ENCODE measurements at places on chromosomes 2 and 18.

GRCh38 chr2:206349375-206349774 lies 74.9 kb downstream of the ZDBF2 start:
- DNase-seq = no peak

DNA sequence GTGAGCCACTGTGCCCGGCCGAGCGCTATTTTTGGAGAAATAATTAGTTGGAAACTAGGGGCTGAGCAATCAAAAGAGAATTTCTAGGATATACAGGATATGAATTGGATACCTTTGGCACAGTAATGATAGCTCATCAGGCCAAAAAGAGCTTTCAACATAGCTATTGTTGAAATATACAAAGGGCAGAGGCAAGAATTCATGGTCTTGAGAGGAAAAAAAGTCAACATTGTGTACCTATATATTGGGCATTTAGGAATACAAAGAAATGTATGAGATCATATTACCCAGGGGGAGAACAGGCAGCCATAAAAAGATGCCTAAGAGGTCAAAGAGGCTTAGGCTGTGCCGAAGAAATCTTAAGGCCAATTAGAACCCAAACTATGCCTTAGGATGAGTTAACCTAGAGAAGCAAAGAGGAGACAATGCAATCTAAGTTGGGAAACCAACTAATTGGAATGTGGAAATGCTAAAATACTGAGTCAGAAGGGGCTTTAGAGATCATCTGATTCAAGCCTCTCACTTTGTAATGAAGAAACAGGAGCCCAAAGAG lies 99.0 kb downstream of the RBBP8 start:
- no peak for DNase-seq

DNA sequence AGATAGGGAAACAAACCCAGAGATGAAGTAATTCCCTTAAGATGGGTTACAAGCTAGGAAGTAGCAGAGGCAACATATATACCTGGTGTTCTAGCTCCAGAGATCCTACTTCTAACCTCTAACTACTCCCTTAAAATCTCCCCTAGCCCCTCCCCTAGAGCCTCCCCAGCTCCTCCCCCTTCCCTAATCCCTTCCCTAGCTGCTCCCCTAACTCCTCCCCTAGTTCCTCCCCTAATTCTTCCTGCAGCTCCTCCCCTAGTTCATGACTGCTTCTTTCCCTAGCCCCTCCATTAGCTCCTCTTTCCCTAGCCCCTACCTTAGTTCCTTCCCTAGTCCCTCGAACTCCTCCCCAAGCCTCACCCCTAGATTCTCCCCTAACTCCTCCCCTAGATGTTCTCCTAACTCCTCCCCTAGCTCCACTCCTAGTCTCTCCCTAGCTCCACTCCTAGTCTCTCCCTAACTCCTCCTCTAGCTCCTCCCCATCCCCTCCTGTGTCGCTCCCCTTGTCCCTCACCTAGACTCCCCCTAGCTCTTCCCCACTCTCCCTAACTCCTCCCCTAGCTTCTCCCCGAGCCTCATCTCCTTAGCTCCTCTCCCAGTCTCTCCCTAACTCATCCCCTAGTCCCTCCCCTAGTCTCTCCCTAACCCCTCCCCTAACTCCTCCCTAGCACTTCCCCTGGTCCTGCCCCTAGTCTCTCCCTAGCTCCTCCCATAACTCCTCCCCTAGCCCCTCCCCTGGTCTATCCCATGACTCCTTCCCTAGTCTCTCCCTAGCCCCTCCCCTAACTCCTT lies 108.9 kb downstream of the CD226 start:
- DNase-seq = peak; percentile 16

DNA sequence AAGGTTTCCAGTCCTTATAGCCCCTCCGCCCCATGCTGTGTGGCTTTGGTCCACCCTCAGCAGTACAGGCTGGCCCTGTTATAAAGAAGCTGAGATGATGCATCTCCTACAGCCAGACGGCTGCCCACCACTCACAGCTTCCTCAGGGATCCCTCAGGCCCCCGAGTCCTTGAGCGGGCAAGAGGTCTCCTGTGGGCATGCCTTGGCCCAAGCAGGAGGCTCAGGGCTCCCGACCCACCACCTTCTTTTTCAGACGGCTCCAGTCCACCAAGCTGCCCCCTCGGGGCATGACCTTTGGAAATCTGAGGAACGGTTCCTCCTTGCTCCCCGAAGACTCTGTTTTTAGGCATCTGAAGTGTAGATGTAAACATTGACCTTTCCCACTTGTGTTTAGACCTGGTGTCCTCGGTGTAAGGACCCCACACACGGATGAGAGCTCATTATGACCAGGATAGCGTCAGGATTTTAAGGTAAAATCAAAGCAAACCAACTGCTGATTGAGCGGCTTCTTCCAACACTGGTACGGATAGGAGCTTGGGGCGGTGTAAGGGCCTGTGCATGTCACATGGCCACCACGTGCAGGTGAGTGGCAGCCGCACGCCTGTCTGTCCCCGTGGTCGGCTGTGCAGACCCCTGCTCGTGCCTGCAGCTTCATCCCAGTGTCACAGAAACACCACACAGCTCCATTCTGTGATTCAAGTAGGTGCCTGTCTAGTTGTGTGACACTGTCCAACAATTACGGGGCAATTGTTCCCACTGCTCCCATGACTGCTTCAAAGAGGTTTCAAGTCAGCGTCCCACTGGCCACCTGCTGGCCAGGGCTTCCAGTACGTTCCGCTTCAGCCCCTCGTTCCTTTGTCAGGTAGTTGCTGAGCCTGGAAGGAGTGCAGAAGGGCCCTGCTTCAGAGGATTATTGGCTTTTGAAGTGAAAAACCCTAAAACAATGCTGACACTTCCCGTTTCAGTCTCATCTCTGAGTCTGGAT lies 74.7 kb downstream of the NDUFA10 start:
- DNase-seq = no peak

DNA sequence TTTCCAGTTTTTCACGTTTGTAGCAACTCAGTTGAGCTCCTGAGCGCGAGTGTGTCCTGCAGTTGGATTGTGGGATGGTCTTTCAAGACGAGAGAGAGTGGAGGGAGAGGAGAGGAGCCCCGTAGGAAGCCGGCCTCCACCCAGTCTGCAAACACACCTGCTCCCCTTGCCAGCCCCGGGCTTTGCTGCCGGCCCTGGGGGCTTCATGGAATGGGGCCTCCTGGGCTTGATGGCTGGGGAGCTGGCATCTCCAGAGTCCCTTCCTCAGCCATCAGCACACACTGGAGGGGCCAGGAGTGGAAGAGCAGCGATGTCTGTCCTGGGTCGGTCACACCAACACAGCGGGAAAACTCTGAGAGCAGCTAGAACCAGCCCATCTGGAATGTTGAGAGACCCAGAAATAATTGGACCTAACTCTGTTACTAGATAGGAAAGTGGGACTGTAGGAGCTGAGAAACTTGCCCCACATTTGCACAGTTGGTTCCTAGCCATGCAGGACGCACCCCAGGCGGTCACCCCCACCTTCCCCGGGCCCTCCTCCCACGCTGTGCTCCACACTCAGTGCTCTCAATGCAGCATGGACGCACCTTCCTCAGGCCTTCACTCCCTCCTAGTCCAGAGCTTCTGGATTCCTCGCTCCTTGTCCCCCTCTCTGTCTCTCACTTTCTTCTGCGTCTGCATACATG lies 69.6 kb downstream of the PTGR3 start:
- no peak for DNase-seq

DNA sequence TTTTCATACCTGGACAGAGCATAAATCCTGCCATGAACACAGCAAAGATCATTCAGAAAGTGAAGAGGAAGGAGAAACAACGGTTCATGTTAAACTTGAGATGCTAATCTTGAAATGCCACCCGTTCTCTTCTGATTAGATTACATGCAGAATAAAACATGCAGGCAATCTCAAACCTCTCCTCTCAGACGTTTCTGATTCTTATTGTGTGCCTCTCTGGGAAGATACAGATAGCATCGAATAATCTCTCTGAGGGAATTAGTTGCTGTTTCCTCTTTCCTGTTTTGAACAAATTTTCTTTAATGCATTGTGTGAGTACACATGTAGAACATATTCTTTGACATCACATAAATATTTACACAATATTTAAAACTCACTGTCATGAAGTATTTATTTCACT lies 313.4 kb downstream of the PRKCE start:
- DNase-seq = no peak

- no peak for DNase-seq
Observed at GRCh38 chr2:158214431-158214830, 112.8 kb downstream of the UPP2 start.

All from stimulated activated CD4-positive, alpha-beta T cell treated with anti-CD3 and anti-CD28 coated beads, Interleukin-12 subunit alpha, Interleukin-12 subunit beta, amount 100 ng/mL, for 48 hours (primary cell).